ENCODE measurements at places on chromosomes 5 and 9. TPM values are rescaled to one million over a fixed set of nuclear protein-coding genes. Genes with fewer than 3 reads are reported as not detected.

CARD6 gene
- 0.63 TPM for total RNA-seq

LHFPL2 gene
- total RNA-seq = 15.3 TPM

KCNMB1 gene
- not detected for total RNA-seq

UHRF2 gene
- 34.7 TPM for total RNA-seq

TAF11L6 gene
- not detected for total RNA-seq

PIP5K1B gene
- not detected for total RNA-seq

INSL6 gene
- not detected for total RNA-seq

NUDCD2 gene
- total RNA-seq = 4.6 TPM

RASEF gene
- total RNA-seq = 11.6 TPM

ANKRD18B gene
- total RNA-seq = 3.1 TPM

NSG2 gene
- total RNA-seq = not detected

TRMO gene
- 12.2 TPM for total RNA-seq

KLF4 gene
- 7.4 TPM for total RNA-seq

NEUROG1 gene
- total RNA-seq = not detected

LCN1 gene
- total RNA-seq = not detected

CEL gene
- total RNA-seq = 0.58 TPM

GZMA gene
- not detected for total RNA-seq

SLC34A3 gene
- total RNA-seq = 0.07 TPM

CCDC171 gene
- 0.94 TPM for total RNA-seq

GPR151 gene
- not detected for total RNA-seq

FOXD4L3 gene
- total RNA-seq = not detected

PTGDS gene
- total RNA-seq = not detected

FAT2 gene
- total RNA-seq = under 0.01 TPM

SV2C gene
- not detected for total RNA-seq

FRMPD1 gene
- not detected for total RNA-seq

FBP2 gene
- not detected for total RNA-seq

Data from epithelial cell of proximal tubule (primary cell).